ENCODE measurements at places on chromosomes 11 and 22. TPM values are rescaled to one million over a fixed set of nuclear protein-coding genes. Genes with fewer than 3 reads are reported as not detected.

Gene SEC14L6
- total RNA-seq: under 0.01 TPM

Gene IFITM1
- total RNA-seq: 1.1 TPM

Gene SLC35E4
- total RNA-seq: 26.4 TPM

Gene CSNK2A3
- total RNA-seq: 2.1 TPM

Gene OR8D4
- total RNA-seq: not detected

Gene MS4A6E
- not detected for total RNA-seq

Gene LRRN4CL
- total RNA-seq: 0.51 TPM

Gene OR10D3
- not detected for total RNA-seq

Gene B3GAT1
- not detected for total RNA-seq

Gene MAPK8IP2
- total RNA-seq: 0.25 TPM

Gene FGF4
- not detected for total RNA-seq

Gene CRYAB
- total RNA-seq: 0.13 TPM

Gene CSRP3
- not detected for total RNA-seq

Gene NCAM1
- total RNA-seq: 4.2 TPM

Gene EIF3D
- total RNA-seq: 490 TPM

Gene TUBA8
- 0.63 TPM for total RNA-seq

Gene FAM83F
- not detected for total RNA-seq

Gene MS4A7
- total RNA-seq: not detected

Gene SORL1
- total RNA-seq: under 0.01 TPM

Gene HBG1
- not detected for total RNA-seq

Gene SLC25A45
- 1.7 TPM for total RNA-seq

Gene SMC1B
- under 0.01 TPM for total RNA-seq

Measured in dermis microvascular lymphatic vessel endothelial cell (primary cell).